ENCODE measurements at places on chromosomes 12 and 14. TPM values are rescaled to one million over a fixed set of nuclear protein-coding genes. Genes with fewer than 3 reads are reported as not detected.

GRCh38 chr12:5022465-5023061, 21.1 kb upstream of the KCNA5 start:
- peak; percentile 43 for DNase-seq

DNA sequence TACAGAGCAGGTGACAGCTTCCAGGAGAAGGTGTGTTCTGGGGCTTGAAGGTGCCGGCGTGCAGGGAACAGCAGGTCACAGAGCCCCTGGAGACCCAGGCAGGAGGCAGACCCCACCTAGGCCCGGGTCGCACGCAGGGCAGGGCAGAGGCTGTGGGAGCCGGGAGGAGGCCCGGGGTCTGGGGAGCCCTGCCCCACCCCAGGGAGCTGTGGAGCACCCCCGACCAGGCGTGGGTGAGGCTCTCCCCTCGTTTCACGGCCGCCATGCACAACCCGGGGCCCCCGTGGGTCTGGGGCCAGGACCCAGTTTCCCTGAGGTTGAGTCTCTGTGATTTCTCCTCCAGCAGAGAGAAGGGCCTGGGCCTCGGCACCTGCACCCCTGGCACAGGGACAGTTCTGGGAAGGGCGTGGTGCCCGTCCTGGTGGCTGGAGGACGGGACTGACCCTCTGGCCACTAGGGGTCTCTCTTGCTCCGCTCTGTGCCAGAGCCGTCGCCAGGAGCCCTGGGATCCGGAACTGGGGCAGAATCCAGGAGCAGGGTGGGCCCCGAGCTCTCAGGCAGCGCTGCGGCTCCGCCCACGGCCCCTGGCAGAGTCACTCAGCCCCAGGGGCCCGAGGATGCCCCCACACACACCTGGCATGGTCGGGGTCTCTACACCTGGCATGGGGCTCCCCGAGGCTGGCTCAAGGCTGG, 75.2 kb upstream of the FBRSL1 start:
- peak; percentile 77 for DNase-seq

GRCh38 chr12:16955083-16955657, 349.2 kb upstream of the LMO3 start:
- DNase-seq = peak; percentile 1

- peak; percentile 47 for DNase-seq
These were observed 7.2 kb downstream of the SH2B3 start for GRCh38 chr12:111412830-111413441.

GRCh38 chr14:26074892-26075291, 522.9 kb downstream of the NOVA1 start:
- DNase-seq = no peak

DNA sequence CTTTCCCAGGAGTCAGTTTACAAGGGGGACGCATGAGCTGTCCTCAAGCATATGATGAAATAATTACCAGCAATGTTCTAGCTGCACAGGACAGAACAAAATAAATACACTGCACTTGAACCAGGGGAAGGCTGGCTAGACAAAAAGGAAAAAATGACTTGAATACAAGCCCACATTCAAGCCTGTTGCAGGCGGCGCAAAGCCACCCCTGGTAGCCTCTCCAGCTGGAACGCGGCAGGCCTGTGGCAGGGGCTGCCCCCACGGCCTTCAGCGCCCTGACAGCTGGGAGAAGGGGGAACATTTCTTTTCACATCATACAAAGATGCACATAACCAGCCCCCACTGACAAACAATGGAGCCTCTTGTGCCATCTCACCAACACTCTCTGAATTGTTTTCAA, 57.1 kb downstream of the TRAFD1 start:
- DNase-seq = no peak

DNA sequence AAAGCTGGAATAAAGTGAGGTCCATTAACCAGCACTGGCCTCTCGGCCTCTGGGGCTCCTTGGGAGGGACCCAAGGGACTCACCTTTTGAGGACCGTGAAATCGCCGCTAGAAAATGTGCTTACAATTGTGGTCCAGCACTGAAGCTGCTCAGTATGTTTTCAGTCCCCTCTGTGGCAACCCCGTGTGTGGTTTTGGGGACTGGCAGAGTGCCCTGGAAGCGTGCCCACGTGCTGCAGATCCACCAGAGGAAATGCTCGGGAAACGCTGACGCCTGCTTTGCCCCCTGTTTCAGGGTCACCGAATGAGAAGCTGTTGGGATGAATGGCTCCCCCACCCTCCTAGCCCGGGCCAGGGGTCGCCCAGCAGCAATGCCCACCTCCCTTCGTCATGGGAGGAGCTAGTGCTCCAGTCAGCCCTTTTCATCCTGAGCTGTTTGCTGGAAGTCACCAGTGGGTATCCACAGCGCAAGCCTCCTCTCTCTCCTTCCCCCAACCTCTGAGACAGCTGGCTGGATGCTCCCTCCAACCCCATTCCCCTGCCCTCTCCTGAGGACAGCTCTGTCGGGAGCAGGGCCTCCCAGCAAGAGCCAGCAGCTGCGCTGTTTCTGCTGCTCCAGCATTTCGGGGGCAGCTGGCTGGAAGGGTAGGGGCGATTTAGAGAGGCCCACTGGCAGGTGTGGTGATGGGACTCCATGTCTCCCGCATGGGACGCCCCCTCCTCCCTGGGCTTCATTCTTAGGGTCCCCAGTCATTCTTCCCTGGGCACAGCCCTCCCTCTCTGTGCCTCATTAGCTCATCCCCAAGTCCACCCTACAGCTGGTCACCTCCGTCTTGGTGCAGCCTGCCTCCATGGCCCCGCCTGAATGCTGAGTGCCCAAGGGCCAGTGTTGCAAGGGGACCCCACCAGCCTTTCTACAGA, 33.2 kb upstream of the PPP1R13B start:
- peak; percentile 73 for DNase-seq

GRCh38 chr12:113473942-113474341, 2.3 kb upstream of the LHX5 start:
- no peak for DNase-seq

DNA sequence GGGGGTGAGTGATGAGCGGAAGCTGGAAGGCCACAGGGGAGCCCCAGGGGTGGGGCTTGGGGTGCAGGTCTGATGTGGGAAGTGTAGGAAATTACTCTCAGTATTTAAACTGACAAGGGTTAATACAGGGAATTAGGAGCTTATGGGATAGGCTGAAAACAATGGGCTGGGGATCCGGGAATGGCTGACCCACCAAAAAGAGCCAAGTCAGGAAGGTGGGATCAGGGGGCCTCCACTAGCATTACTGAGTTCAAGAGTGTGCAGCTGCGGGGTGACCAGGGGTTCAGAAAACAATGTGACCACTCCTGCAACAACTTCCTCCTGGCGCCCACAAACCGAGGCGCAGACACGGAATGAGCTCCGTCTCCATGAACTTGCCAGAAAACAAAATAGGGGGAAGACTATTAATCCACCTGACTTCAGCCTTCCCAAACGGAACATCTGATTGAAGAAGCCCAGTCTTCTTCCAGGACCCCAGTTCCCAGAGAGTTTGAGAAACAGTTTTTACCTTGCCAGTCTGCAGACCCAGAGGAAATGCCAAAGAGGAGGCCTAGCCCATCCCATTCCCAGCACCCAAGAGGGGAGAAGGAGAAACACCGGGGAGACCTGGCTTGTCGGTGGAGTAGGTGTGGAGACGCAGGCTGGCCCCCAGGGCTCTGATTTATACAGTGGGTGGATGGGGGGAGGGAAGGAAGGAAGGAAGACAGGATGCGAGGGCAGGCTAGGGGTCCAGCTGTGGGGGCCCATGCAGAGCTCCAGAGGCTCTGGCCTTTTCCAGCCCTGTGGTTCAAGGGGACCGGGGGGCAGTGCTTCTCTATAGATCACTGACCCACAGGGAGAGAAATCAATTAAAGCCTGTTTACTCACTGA, 16.5 kb upstream of the YY1 start:
- no peak for DNase-seq

- no peak for DNase-seq
These were observed 8.1 kb upstream of the ZNF385A start for GRCh38 chr12:54392485-54393206.

- no peak for DNase-seq
These were observed 154.9 kb upstream of the PZP start for GRCh38 chr12:9363145-9363544.

- peak; percentile 83 for DNase-seq
These were observed 351.2 kb downstream of the KCNH5 start for GRCh38 chr14:62694075-62694474.

GRCh38 chr14:101096551-101096950, 193.0 kb upstream of the RTL1 start:
- no peak for DNase-seq

- DNase-seq = no peak
These were observed 148.6 kb downstream of the ASCL1 start for GRCh38 chr12:103105971-103106597.

GRCh38 chr12:63802012-63802608, 22.4 kb downstream of the RXYLT1 start:
- peak; percentile 56 for DNase-seq

DNA sequence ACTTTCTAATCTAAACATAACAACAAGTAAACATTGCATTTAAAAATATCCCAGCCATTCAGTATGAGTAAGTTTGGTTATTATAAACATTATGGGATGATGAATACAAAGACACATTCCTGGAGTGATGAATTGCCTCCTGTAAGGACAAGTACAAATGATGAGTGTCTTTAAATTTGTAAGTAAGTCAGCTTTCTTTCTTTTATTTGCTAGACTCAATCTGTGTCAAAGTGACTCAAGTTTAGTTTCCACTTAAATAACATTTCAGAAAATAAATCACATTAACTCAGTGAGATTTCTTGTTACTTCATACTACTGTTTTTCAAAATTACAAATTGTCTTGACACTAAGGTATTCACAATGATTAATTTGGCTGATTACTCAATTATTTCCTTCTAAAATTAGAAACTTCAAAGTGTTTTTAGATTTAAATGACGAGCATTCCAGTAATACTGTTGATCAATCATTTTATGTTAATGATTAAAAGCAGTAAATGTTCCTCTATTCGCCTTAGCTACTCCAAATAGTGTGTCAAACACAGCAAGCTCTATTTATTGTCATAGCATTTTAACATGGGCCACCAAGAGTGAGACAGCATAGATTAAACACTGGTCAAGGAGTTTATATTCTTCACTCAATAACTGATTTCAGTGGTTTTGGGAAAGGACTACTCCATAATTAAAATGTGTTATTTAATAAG, 658.0 kb upstream of the MDGA2 start:
- no peak for DNase-seq

DNA sequence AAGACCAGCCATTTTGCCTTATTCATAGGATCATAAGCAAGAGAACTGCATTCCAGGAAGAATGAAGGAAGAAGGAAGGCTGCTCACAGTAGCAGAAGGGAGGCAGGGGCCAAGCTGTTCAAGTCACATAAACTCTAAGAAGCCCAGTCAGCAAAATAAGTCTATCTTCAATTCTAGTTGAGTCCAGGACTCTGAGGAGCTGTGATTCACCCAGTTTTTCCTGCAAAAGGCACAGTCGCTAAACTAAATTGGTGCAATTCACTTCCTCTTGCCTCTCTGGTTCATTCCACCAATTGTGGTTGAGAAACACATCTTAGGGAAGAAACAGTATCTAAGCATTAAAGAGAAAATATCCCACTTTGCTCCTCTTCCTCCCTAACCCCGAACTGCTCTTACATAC, 9.8 kb downstream of the ZNF641 start:
- no peak for DNase-seq

DNA sequence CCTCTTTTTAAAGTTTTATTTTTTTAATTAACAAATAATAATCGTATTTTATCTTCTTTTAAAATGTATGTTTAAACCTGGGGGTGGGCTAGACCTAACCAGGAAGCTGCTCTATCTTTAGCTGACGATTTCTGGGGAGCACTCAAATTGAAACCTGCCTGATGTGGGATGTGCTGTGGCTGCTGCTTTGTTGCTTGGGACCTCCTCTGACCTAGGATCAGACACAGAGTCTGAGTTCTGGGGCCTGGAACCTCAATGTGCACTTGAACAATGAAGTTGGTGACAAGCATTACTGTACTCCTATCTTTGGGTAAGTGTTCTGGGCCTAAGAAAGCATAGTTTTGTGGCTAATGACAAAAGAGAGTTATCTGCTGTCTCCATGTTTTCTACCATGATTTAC, 386.7 kb downstream of the DAD1 start:
- no peak for DNase-seq

Gene ETV6
- 6.1 TPM for total RNA-seq

Gene C12orf75
- 31.7 TPM for total RNA-seq

Gene OR6C2
- total RNA-seq = not detected

Gene BDKRB2
- 7.4 TPM for total RNA-seq

Gene B4GALNT1
- total RNA-seq = 6.9 TPM

Gene MTA1
- total RNA-seq = 44.4 TPM

Gene GPR162
- 2.6 TPM for total RNA-seq

Gene KRT8
- total RNA-seq = 5.4 TPM

Gene BEGAIN
- total RNA-seq = 0.18 TPM

Gene TMEM229B
- total RNA-seq = 0.81 TPM
